ENCODE measurements at places on chromosomes 1 and 21.

DNA sequence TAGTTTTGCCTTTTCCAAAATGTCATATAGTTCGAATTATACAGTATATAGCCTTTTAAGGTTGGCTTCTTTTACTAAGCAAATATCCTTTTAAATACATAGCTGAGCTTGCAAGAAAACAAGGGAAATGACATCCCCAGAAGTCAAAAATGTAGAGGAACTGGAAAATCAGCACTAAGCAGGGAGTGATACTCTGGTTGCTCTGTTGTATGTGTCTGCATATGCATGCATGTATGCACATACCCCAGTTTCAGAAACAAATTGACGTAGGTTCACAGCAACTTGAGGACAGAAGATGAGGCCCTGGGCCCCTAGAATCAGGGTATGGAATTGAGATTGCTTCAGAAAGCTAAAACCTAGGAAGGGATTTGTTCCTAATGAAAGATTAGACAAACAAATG, 75.1 kb upstream of the GNG4 start:
- no peak for DNase-seq

GRCh38 chr1:245622332-245623014, 467.7 kb downstream of the KIF26B start:
- no peak for DNase-seq

- no peak for DNase-seq
These were observed 10.0 kb downstream of the CATSPER4 start for GRCh38 chr1:26200413-26200812.

DNA sequence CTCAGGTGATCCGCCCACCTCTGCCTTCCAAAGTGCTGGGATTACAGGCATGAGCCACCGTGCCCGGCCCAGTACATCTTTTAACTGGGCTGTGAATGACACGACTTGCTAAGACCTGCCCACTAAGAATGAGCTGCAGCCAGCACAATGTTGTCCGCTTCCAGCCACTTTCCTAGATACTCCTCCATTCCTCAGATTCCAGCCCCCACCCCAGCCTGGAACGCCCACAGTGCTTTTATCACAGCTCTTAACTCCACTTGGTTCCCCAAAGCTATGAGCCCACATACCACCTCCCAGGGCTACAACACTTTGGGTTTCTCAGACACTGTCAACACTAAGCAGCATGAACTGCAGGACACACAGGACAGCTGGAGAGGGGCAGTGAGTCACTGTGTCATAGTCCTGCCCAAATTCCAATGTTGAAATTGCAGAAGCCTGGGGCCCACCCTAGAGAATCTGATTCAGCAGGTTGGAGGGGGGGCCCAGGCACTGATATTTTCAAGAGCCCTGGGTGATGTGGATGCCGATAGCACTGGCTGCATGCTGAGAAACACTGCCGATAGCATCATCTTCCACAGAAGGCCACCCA, 58.0 kb downstream of the ACBD3 start:
- DNase-seq = no peak

DNA sequence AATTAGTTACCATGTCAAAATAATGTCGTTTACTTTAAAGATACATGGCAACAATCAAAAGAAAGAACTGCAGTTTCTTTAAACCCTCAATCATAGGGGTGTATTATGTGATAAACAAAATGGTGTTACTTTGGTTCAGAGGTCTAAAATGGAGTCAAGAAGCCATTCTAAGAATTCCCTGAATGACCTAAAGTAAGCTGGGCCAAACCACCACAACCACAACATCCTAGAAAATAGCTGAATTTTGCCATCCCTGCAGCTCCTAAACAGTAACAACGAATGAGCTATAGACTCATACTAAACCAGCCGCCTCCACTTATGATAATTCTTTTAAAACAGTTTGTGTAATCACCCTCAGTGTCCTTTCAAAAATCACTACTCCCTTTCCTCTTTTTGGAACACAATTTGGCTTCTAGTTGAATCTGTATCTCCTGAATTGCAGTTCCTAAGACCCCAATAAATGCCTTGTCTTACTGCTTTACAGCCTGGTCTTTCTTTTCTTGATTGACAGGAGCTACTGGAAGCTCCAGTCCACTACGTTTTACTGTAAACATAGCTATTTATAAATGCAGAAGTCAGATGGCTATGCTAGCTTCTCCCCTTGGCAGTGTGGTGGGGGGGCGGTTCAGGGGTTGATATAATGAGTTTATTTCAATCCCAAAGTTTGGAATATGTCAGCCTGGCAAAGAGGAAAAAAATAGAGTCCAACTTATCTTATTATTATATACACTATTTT, 84.3 kb downstream of the PLPPR4 start:
- DNase-seq = no peak

DNA sequence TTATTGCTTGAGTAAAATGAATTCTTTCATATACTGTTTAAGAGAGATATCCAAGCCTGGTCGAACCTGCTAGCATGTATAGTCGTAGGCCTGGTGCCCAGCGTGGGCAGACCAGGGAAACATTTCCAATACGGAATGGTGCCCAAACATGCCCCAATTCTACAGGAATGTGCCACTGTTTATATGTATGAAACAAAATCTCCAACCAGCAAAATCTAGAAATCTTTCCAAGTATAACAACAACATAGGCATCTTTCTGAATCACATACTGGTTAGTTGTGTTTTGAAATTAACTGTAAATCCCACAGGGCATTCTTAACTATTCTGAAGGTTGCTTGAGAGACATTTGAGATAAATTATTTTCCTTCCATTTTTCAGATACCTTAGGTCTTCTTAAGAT, 17.0 kb upstream of the ABCD3 start:
- DNase-seq = no peak

DNA sequence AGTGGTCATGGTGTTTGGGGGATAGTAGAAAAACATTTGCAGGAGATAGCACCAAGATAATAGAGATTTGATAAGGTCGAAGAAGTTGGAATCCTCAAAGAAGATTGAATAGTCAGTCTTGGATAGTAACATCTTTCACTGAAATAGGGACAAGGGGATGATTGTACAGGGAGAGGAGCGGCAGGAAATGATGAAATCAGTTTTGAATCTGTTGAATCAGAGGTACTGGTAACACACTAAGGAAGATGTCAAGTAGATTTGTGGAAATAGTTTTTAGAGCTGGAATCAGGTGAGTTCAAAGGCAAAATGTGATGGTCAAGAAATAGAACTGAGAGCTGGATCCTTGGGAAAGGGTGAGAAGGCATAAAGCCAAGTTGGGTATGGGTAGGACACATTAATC, 26.5 kb downstream of the CAP1 start:
- DNase-seq = no peak

DNA sequence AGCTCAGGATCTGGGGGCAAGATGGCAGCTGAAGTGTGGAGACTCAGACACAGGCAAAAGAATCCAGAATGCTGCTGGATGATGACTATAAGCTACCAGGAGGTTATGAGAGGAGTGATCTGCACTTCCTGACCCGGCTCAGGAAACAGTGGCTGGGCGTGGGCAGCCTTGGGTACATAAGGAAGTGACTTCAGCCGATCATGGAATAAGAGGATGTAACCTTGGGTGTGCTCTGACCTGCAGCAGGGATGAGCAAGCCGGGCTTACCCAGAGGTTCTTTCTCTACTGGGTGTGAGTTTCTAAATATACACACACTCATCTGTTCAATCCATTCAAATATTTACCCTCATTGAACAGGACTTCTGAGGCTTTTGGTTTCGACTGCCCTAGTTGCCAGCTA, 62.7 kb downstream of the CD34 start:
- no peak for DNase-seq

DNA sequence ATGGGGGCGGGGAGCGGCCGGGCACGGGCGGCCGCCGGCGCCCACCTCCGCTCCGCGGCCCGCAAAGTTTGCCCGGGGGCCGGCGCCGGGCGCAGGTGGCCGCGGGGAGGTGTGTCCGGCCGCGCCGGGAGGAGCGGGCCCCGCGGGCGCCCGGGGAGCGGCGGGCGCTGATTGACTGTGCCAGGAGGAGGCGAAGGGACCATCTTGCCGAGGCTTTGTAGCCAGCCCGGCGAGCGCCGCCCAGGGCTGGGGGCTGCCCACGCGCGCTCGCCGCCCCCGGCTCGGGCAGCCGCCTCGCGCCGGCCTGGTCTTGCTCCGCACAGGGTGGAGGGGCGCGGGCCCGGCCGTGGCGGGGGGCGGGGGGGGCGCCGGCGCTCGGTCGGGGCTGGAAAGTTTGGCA, 432 bp downstream of the EPHB2 start:
- DNase-seq = no peak

DNA sequence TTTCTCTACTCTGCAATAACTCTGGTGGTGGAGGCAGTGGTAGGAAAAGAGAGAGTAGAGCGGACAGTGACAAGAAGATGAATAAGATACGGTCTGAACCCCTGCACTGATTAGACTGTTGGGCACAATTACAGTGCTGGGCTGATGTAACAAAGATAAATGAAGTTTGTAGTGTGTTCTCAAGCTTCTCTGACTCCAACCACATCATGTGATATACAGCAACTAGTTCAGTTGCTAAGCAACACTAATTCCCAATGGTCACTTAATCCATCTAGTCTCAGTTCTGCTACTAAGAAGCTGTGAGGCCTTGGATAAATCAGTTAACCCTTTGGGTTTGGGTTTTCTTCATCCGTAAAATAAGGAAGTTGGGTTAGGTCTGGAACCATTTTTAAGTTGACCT, 17.3 kb downstream of the DDR2 start:
- no peak for DNase-seq

DNA sequence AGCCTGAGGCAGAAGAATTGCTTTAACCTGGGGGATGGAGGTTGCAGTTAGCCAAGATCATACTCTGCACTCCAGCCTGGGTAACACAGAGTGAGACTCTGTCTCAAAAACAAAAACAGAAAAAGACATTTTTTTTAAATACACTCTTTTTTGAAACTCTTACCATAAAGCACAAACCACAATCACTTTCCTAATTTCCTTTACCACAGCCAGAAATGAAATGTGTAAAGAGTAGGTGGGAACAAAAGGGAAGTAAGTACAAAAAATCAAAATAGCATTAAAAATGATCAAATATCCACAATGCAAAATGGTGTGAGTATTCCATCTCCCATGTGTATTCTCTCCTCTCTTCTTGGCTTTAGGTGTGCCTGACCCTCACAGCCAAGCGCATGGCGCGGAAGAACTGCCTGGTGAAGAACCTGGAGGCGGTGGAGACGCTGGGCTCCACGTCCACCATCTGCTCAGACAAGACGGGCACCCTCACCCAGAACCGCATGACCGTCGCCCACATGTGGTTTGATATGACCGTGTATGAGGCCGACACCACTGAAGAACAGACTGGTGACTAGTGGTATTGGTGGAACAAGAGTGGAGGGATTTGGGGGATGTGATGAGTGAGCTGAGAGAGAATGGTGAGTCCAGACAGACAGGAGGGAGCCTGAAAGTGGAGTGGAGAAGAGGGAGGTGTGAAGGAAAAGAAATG, 14.9 kb downstream of the ATP1A4 start:
- no peak for DNase-seq

DNA sequence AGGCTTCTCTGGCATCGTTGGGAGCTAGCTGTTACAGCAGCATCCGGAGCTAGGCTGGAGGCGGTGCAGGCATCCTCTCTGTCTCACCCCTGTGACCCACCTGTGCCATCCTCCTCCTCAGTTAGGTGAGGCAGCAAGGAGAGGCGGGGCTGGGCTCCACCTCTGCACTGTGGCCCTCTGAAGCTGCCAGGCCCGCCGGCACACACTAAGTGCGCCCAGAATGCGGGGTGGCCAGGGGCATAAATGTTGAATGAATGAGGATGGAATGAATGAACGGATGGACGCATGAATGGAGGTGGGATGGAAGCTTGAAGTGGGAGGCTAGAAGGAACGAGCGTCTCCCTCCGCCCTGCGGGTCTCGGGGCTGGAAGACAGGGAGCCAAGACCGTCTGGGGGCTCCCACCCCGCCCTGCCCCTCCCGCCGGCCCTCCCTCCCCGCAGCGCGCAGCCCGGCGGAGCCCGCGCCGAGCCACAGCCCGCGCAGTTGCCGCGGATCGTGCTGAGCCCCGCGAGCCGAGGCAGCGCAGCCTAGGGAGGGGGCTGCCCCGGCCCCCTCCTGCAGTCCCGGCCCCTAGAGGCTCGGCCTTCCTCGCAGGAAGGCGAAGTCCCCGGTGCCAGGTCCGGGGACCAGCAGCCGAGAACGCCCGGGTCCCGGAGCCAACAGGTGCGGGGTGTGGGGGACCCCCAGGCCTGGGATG, at the start of gene HCRTR1:
HCRTR1 (plus strand) TSS at position 472 of the 698 bp plus-strand sequence. CDS start 1,504 bp downstream, outside the sequence.
- no peak for DNase-seq

DNA sequence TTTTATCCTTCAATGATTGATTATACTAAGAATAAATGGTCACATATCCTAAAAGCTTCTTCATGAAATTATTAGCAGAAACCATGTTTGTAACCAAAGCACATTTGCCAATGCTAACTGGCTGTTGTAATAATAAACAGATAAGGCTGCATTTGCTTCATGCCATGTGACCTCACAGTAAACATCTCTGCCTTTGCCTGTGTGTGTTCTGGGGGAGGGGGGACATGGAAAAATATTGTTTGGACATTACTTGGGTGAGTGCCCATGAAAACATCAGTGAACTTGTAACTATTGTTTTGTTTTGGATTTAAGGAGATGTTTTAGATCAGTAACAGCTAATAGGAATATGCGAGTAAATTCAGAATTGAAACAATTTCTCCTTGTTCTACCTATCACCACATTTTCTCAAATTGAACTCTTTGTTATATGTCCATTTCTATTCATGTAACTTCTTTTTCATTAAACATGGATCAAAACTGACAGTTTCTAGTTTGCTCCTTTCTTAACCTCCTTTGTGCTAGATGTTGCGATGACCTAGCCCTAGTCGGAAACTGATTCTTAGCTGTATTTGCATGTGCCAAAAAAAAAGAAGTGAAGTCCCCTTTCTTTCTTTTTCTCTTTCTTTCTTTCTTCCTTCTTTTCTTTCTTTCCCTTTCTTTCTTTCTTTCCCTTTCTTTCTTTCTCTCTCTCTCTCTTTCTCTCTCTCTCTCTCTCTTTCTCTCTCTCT, 45.1 kb downstream of the MAP3K7CL start:
- no peak for DNase-seq

GRCh38 chr1:235411489-235412486, 44.6 kb downstream of the TBCE start:
- no peak for DNase-seq

- no peak for DNase-seq
These were observed 26.6 kb downstream of the NPHP4 start for GRCh38 chr1:5965586-5966131.

GRCh38 chr1:200668514-200669313, 993 bp downstream of the DDX59 start:
- DNase-seq = no peak

DNA sequence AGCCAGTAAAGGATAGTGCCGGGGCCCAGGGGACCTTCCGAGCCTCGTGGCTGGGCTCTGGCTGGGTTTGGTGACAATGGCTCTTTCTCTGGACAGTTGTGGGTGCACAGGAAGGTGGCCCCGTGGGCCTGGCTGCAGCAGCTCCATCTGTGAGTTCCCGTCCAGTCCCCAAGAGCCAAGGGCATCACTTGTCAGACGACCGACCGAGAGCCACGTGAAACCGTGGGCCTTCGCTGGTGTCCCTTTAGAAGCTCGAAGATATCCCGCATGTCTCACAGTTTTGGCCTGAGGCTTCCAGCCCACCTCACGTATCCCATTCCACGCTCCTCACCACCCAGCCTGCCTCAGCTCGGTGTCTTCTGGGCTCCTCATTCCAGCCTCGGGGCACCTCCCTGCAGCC, 27.2 kb upstream of the UMODL1 start:
- no peak for DNase-seq

- no peak for DNase-seq
These were observed 62.8 kb upstream of the PRRC2C start for GRCh38 chr1:171422511-171422910.
